ENCODE measurements at places on chromosomes 4 and X.

DNA sequence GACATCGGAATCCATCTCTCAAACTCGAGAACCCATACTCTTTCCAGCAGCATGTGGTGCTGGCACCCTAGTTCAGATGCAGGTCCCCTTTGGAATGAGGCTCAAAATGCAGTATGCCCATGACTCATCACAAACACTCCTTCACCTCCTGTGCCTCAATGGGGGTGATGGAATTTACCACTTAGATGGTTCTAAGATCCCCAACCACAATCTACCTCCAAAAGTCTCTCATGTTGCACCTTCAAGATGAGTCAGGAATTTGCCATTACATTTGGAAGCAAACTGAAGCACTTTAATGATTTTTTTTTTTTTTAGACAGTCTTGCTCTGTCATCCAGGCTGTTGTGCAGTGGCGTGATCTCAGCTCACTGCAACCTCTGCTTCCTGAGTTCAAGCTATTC lies 8.5 kb upstream of the MID1 start:
- DNase-seq = no peak

GRCh38 chr4:140947506-140947905 lies 185.8 kb downstream of the RNF150 start:
- no peak for DNase-seq

- peak; percentile 3 for DNase-seq
These were observed 16.9 kb upstream of the LRBA start for GRCh38 chr4:151031831-151032605.

- DNase-seq = no peak
These were observed 325.7 kb upstream of the GIMD1 start for GRCh38 chr4:106694232-106694631.

DNA sequence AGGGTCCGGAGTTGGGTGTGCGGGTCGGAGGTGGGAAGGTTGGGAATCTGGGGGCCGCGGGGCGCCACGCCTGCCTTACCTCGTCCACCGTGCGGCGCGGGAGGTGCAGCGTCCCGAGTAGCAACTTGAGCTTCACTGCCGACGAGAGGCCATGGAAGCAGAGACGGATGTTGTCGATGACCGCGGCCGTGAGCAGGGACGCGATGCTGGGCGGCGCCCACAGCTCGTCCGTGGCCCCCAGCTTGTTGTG lies 178 bp downstream of the NELFA start:
- no peak for DNase-seq

DNA sequence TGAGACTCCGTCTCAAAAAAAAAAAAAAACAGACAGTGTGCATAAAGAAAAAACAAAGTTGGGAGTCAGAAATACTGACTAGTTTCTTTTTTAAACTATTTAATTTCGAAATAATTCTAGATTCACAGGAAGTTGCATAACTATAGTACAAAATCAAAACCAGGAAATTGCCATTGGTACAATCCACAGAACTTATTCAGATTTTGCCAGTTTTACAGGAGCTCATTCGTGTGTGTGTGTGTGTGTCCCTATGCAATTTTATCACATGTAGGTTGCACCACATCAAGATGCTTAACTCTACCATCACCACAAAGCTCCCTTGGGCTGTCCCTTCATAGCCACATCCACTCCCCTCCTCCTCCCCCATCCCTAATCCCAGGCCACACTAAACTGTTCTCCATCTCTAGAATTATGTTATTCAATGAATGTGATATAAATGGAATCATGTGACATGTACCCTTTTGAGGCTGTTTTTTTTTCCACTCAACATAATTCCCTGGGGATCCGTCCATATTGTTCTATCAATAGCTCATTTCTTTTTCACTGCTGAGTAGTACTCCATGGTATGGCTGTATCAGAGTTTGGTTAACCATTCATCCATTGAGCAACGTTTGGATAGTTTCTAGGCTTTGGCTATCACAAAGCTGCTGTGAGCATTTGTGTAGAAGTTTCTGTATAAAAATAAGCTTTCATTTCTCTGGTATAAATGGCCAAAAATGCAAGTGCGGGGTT lies 16.3 kb upstream of the DDX3X start:
- DNase-seq = no peak

Measured in activated CD4-positive, alpha-beta T cell treated with anti-CD3 and anti-CD28 coated beads for 4 hours (primary cell).